T-helper 17 cell (primary cell): ENCODE measurements at places on chromosomes 2 and 18.
A peak's percentile ranks its signal among the peaks of the same experiment; 100 is the strongest.

- H3K27ac ChIP-seq: no peak overlapping the region
- no peaks in the 10 kb centered on the region for H3K36me3 ChIP-seq
- H3K4me3 ChIP-seq: no peak overlapping the region
- DNase-seq: no peak
Observed at GRCh38 chr2:20052861-20053281, 1.4 kb upstream of the LAPTM4A start.

- no peak for DNase-seq
- H3K4me3 ChIP-seq: no peak overlapping the region
- H3K27me3 ChIP-seq: no peaks in the 10 kb centered on the region
- H3K4me1 ChIP-seq: no peaks in the 10 kb centered on the region
- no peak overlapping the region for H3K27ac ChIP-seq
Observed at GRCh38 chr18:53541924-53542323, 682.5 kb downstream of the MBD2 start.

GRCh38 chr2:183404392-183404791 lies 280.1 kb downstream of the NUP35 start:
- no peaks in the 10 kb centered on the region for H3K36me3 ChIP-seq
- H3K4me1 ChIP-seq: no peaks in the 10 kb centered on the region
- no peaks in the 10 kb centered on the region for H3K27me3 ChIP-seq
- H3K4me3 ChIP-seq: no peak overlapping the region
- no peak overlapping the region for H3K27ac ChIP-seq

GRCh38 chr2:100427627-100428258 lies 10.3 kb upstream of the CHST10 start:
- no peaks in the 10 kb centered on the region for H3K36me3 ChIP-seq
- H3K4me3 ChIP-seq: no peak overlapping the region
- H3K27ac ChIP-seq: no peak overlapping the region

GRCh38 chr2:85421260-85422071 lies 3.0 kb downstream of the SH2D6 start:
- DNase-seq: no peak
- H3K27ac ChIP-seq: peak overlapping the region; percentile 92
- H3K4me1 ChIP-seq: peaks cover 20% of the 10 kb centered on the region
- H3K36me3 ChIP-seq: no peaks in the 10 kb centered on the region
- no peak overlapping the region for H3K4me3 ChIP-seq

DNA sequence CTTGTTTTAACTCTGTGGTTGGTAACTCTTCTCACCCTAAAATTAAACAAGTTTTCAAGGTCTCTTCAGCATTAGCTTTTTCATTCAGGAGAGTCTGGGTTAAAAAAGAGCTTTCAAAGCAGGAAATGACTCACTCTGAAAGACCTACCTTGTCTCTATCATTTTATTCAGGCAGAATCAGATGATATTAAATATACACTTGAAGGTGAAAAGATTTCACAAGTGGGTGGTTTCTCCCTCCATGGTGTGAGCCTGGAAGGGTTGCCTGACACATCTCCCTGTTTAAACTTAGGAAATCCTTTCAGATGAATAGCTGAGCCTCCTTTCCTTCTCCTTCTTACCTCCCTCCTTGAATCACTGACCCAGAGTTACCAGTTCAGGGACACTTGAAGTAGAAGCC lies 1402.0 kb upstream of the PIK3C3 start:
- no peak for DNase-seq
- no peaks in the 10 kb centered on the region for H3K27me3 ChIP-seq
- no peak overlapping the region for H3K4me3 ChIP-seq
- no peaks in the 10 kb centered on the region for H3K4me1 ChIP-seq

GRCh38 chr18:47815486-47816270 lies 114.8 kb downstream of the SMAD2 start:
- no peak overlapping the region for H3K27ac ChIP-seq
- H3K27me3 ChIP-seq: no peaks in the 10 kb centered on the region
- DNase-seq: no peak
- H3K36me3 ChIP-seq: peaks cover 2% of the 10 kb centered on the region

DNA sequence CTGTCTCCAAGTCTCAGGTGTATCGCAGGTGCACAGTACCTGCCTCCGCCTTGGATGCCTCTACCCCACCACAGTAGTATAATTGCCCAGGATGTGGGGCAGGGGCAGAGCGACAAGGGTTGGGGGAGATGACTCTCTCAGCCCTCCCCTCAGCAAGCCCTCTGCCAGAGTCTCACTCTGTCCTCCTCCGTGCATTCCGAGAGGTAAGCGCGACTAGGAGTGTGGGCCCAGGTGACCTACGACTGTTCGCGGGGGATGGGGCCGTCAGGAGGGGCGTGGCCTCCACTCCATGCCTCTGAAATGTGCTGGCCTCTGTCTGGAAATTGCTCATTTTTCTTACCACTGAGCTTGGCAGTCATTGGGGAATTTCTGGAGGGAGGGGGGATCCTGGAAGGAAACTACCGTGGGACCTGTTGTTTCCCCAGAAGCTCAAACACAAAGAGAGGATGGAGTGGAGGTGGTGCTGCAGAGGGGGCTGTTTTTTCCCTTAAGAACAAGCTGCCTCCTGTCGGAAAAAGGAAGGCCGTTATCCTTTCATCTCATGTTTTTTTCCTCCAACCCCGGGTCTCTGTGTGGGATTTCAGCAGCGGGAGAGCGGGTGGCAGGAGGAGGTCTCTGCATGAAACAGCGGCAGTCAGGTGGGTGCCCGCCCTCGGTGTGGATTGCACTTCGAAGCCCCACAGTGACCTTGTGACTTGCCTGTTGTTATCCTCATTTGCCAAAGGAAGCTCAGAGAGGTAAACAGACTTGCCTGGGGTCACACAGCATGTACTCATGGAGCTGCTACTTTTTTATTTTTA lies 13.0 kb upstream of the RALB start:
- peaks cover 3% of the 10 kb centered on the region for H3K36me3 ChIP-seq
- no peak overlapping the region for H3K4me3 ChIP-seq
- no peak overlapping the region for H3K27ac ChIP-seq

- no peak overlapping the region for H3K4me3 ChIP-seq
- DNase-seq: no peak
- no peaks in the 10 kb centered on the region for H3K27me3 ChIP-seq
- no peak overlapping the region for H3K27ac ChIP-seq
- H3K4me1 ChIP-seq: peaks cover 15% of the 10 kb centered on the region
Observed at GRCh38 chr2:171394164-171394740, 39.5 kb downstream of the METTL8 start.

GRCh38 chr2:232486558-232487384 lies 863 bp downstream of the ECEL1 start:
- peaks cover 6% of the 10 kb centered on the region for H3K36me3 ChIP-seq
- H3K4me3 ChIP-seq: no peak overlapping the region
- peaks cover 57% of the 10 kb centered on the region for H3K27me3 ChIP-seq

DNA sequence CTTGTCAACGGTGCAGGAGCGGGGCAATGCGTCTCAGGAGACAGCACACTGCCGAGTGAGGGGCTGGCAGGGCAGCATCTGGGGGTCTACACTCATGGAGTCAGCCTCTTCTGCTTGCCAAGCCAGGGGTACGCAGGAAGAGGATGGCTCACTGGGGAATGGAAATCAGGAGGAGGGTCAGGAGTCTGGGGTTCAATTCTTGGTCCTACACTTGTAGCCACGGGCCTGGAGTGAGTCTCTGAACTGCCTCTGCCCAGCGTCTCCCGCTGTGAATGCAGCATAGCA lies 70.0 kb downstream of the CAPN13 start:
- H3K27me3 ChIP-seq: peaks cover 52% of the 10 kb centered on the region
- H3K4me3 ChIP-seq: no peak overlapping the region
- H3K4me1 ChIP-seq: no peaks in the 10 kb centered on the region
- H3K36me3 ChIP-seq: no peaks in the 10 kb centered on the region

DNA sequence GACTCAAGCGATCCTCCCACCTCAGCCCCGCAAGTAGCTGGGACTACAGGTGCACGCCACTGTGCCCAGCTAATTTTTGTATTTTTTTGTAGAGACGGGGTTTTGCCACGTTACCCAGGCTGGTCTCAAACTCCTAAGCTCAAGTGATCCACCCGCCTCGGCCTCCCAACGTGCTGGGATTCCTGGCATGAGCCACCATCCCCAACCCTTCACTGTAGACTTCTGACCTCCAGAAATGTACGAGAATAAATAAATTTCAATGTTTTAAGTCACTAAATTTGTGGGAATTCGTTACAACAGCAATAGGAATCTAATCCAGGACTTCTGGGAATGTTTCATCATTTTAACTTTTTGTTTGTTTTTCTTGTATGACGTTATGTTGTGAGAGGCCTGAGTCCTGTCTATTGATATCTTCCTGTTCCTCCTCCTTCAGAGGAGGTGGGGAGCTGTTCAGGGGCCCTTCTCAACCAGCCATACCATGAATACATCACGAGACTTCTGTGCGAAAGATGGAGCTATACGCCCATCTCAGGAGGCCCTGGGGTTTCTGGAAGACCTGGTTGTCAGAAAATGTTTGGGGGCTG lies 40.0 kb downstream of the TEX44 start:
- no peak overlapping the region for H3K4me3 ChIP-seq
- no peaks in the 10 kb centered on the region for H3K27me3 ChIP-seq
- H3K27ac ChIP-seq: no peak overlapping the region
- DNase-seq: no peak
- peaks cover 7% of the 10 kb centered on the region for H3K4me1 ChIP-seq
- no peaks in the 10 kb centered on the region for H3K36me3 ChIP-seq

DNA sequence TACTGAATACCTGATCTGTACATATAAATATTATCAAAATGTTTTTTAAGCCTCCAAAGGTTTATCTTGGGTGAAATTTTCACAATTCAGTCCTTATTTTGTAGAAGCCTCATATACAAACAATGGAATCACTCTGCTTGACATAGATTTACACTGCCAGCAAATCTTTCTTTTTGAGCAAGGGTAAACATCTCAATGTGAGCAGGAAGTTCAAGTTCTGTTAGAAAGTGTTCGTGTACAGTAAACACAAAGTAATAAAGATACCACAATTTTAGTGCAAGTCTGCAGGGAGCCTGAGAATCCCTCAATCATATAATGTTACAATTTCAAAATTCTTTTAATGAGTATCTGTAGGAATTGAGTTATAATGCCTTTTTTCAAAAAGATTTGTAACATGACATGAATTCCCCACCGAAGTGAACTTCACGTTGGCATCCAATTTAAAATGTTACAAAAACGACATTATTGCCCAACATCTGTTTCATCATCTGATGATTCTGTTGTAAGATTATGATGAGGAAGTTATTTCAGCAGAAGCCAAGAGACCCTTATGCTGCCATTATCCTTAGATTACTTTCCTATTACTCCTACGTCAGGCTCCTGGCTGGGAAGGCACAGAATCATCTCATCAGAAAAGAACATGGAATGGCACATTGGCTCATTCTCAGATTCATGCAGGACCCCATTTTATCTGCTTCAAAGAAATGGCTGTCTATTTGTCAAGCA lies 283.9 kb upstream of the ACVR2A start:
- no peak overlapping the region for H3K4me3 ChIP-seq
- DNase-seq: no peak
- H3K27me3 ChIP-seq: no peaks in the 10 kb centered on the region
- peaks cover 3% of the 10 kb centered on the region for H3K4me1 ChIP-seq
- no peaks in the 10 kb centered on the region for H3K36me3 ChIP-seq

DNA sequence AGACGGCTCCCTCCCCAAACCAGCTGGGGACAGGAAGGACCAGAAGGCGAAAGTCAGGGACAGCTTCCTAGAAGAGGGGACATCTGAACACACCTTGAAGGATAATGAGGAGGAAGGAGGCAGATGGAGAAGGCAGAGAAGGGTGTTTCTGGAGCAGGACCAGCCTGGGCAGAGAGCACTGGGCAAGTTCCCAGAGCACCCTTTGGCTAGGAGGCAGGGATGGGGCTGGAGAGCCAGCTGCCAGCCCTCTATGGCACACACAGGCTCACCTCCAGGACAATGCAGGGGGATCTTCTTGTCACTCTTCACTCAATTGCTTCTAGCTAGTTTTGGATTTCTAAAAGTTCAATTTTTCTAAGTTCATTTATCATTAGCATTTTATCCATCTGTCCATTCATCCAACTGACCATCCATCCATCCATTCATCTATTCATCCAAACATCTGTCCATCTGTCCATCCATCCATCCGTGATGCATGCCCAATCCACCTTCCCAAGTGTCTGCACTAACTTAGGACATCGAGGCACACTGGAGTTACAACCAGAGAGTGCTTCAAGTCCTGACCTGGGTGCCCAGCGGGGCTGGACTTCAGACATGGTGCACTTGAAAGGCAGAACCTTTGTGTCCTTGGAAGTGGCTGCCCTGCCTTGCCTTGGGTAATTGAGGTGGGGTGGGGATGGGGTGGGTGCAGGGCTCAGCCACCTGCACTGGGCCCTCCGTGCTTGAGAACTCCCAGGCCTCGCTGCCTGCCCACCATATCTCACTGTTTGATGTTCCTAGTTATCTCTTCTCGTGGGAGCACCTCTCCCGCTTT lies 42.5 kb downstream of the INHBB start:
- H3K27me3 ChIP-seq: peaks cover 9% of the 10 kb centered on the region
- DNase-seq: no peak
- H3K36me3 ChIP-seq: no peaks in the 10 kb centered on the region
- H3K4me1 ChIP-seq: no peaks in the 10 kb centered on the region

DNA sequence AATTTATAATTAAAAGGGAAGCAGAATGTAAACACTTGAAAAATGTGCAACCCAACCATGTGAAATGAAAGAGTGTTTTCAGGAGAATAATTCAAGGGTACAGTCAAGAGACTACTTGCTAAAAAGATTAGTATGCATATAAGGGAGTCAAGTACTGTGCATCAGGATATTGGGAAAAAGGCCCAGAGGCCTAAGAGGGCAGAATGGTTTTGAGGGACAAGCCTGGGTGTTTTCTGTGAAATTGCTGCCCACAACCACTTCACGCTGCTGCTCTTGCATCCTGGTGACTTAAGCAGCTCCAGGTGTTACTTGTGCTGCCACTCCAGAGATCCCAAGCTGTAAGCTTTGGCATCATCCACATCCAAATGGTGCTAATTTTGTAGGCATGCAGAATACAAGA lies 165.2 kb downstream of the AGPS start:
- H3K36me3 ChIP-seq: peaks cover under 1% of the 10 kb centered on the region
- H3K4me3 ChIP-seq: no peak overlapping the region
- H3K27ac ChIP-seq: no peak overlapping the region
- peaks cover 6% of the 10 kb centered on the region for H3K4me1 ChIP-seq
- DNase-seq: no peak
- peaks cover 6% of the 10 kb centered on the region for H3K27me3 ChIP-seq

DNA sequence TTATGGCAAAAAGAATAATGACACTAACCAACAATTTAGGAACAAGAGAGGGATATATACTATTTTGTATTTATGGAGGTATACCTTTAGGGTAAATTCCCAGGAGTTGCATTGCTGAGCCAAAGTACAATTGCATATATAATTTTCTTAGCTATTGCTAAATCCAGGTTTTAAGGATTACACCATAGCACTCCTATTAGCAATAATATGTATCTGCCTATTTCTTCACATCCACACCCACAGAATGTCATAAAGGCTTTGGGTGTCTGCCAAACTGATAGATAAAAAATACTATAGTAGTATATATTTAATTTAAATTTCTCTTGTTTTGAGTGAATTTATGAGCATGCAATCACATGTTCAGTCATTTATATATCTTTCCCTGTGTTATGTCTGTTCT lies 11.5 kb upstream of the SERPINB13 start:
- H3K4me1 ChIP-seq: no peaks in the 10 kb centered on the region
- H3K27ac ChIP-seq: no peak overlapping the region
- peaks cover 41% of the 10 kb centered on the region for H3K27me3 ChIP-seq
- H3K36me3 ChIP-seq: no peaks in the 10 kb centered on the region
- no peak overlapping the region for H3K4me3 ChIP-seq
